ENCODE measurements at places on chromosomes 16 and 17.
A peak's percentile ranks its signal among the peaks of the same experiment; 100 is the strongest.

DNA sequence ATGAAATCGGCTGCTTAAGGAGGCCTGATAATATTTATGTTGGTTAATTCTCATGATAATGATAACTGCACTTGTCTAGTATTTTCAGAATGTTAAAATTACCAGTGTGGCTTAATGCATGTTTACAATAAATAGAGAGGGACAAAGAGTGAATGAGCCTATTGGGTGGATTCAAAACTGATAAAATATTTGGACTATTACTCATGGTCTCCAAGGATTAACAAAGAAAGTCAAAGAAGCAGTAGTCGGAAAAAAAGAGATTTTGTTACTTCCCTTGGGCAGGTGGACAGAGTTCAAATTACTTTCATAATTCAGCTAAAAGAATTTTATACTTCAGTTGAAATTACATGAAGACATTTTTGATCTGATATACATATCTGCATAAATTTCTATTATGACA, 258.2 kb upstream of the PMFBP1 start:
- peak; percentile 12 for DNase-seq

GRCh38 chr17:14323522-14323981, 22.7 kb downstream of the HS3ST3B1 start:
- no peak for DNase-seq

- no peak for DNase-seq
Observed at GRCh38 chr17:80393961-80394360, 21.0 kb upstream of the ENDOV start.

DNA sequence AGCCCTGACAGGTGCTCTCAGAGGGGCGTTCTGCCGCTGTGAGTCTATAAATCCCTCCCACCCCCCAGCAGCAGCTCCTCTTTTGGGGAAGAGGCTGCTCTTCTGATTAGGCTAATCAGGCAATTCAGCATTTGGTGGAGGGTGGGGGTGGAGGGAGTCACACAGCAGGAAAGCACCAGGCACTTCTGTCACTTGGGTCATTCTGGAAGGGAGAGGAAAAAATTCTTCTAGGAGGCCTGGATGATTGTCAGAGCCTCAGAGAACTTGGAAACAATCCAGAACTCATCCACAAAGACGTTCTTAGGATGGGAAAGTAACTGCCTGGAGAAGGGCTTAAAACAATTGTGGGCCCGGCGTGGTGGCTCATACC, 7.3 kb upstream of the SSTR2 start:
- no peak for DNase-seq

GRCh38 chr17:76635659-76636360, 7.7 kb downstream of the ST6GALNAC1 start:
- no peak for DNase-seq

- no peak for DNase-seq
Observed at GRCh38 chr17:47427985-47428384, 102.9 kb upstream of the NPEPPS start.

GRCh38 chr16:25158401-25158800, 46.9 kb downstream of the LCMT1 start:
- DNase-seq, result no peak

DNA sequence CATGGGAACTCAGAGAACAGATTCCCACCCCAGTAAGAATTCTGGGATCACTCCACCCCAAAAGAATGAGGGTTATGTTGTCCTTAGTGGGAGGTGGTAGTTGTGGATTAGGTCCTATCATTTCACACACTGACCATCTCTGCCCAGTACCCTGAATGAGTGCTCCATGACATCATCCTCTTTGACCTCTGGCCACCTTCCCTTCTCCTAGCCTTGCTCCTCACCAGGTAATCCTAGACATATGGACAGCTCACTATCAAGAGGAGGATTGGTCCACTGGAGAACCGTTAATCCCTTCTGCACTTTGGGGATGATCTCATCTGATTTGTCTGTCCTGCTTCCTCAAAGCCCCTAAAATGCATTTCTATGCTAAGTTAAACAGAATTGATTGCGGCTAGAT, 538.2 kb upstream of the HSBP1 start:
- DNase-seq, result no peak

- DNase-seq, result no peak
Observed at GRCh38 chr16:13935408-13935807, 15.5 kb downstream of the ERCC4 start.

GRCh38 chr17:10713318-10713717, 15.9 kb downstream of the ADPRM start:
- no peak for DNase-seq

DNA sequence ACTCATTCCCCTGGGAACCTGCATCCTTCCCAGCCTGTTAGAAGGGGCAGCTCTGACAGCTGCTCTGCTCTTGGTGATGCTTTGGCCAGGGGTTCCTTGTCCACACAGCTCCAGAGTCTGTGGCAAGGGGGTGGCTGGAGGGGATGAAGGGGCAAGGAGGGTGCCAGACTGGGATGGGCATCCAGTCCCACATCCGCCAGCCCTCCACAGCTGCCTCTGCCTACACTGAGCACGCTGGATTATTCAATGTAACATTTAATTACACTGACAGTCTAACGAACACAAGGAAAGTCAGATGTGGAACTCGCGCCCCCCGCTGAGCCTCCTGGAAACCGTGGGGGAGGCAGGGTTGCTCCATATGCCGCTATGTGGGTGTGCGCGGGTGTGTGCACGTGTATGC, 101.1 kb downstream of the C16orf78 start:
- DNase-seq, result no peak

DNA sequence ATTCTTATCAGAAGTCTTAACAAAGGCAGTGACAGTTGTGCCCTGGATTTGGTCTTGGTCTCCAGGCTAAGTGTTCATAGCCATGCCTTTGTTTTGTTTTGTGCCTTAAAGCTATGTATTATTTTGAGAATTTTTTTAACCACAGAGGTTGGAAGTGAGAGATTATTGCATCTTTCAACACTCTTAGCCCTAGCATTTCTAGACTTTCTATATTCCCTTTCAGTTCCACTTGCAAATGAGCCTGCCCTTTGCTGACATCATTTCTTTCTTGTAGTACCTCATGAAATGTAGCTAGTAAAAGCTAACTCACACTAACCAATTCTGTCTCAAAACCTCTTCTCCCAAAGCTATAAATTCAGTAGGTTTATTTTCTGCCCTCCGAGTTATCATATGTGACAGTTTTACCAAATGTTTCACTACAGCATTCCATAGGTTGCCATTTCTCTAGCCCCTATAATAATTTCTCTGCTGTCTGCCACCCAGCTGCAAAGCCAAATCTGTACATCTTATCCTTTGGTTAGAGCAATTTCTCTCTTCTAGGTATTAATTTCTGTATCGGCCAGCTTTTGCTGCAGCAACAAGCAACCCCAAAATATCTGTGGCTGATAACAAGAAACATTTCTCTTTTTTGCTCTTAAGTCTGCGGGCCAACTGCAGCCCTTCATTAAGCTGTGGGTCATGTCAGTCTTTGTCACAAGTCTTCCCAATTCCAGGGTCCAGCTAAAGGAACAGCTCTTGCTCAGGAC, 14.2 kb upstream of the CCL1 start:
- DNase-seq, result no peak

GRCh38 chr16:77221482-77221881, 22.3 kb downstream of the SYCE1L start:
- DNase-seq, result no peak

GRCh38 chr17:527247-527646, 174.6 kb upstream of the RPH3AL start:
- DNase-seq, result no peak

DNA sequence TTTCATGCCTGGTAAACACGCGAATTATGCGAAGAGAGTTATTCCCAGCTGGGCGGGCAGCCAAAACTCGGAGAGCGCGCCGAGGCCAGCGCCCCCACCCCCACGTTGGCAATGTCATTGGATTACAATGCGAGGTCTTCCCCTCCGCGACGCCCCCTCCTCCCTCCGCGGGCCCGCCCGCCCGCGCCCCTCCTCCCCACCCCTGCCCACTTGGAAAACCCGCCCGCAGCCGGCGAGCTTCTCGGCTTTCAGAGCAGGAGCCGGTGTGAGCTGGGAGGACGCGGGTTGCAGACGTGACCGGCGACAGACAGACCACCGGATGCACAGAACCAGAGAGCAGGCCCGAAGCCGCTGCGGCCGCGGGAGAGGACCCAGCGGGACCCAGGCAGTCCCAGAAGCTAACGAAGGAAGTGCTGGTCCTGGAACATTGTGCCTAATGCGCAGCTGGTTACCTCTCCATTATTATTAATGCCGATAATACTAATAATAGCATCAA, 4.0 kb downstream of the NOG start:
- peak; percentile 24 for DNase-seq

DNA sequence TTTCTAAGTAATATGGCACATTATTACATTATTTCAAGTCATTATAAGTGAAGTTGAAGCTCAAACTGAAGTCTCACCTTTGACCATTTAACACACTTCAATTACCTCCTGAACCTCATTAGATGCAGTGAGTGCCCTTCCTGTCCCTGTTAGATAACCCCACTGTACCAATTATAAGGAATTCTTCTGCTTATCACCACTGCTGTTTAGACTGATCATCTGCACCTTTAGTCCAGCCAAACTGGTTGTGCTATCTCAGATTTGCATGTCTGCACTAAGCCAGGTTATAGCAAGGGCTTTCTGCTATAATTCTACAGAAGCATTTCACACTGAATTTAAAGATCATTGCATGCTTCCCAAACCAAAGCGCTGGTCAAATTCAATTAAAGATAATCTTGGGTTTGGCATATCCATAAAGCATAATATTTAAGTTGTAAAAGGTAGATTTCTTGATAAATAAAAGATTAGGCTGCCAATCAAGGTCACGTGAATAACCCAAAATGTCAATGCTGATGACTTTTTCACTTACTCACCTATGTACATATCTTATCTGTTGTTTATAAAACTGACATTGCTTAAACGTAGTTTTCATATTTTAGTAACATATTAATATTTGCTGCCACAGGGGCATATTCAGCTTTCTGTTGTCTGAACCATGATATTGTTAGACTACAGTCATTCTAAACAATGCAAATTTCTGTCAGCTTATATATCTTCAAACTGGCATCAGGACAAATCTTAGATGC, 11.9 kb downstream of the ITFG1 start:
- no peak for DNase-seq

GRCh38 chr17:74921769-74922168, 1.3 kb downstream of the USH1G start:
- DNase-seq, result no peak

GRCh38 chr16:87964049-87964659, 12.9 kb downstream of the BANP start:
- DNase-seq, result no peak

GRCh38 chr16:3650631-3651265, 3.7 kb upstream of the DNASE1 start:
- no peak for DNase-seq

DNA sequence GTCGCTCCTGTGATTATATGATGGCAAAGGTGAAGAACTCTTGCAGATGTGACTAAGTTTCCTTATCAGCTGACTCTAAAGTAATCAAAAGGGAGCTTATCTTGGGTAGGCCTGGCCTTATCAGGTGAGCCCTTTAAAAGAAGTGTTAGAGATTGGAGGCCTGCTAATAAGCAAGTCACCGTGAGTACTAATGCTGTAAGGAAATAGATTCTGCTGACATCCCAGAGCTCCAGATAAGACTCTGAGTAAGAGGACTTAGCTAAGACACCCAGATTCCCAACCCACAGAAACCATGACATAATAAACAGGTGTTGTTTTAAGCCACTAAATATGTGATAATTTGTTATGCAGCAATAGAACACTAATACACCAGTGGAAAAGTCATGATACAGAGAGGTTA, 99.9 kb upstream of the FAM20A start:
- no peak for DNase-seq

- no peak for DNase-seq
Observed at GRCh38 chr16:85663891-85664321, 24.8 kb downstream of the GINS2 start.

DNA sequence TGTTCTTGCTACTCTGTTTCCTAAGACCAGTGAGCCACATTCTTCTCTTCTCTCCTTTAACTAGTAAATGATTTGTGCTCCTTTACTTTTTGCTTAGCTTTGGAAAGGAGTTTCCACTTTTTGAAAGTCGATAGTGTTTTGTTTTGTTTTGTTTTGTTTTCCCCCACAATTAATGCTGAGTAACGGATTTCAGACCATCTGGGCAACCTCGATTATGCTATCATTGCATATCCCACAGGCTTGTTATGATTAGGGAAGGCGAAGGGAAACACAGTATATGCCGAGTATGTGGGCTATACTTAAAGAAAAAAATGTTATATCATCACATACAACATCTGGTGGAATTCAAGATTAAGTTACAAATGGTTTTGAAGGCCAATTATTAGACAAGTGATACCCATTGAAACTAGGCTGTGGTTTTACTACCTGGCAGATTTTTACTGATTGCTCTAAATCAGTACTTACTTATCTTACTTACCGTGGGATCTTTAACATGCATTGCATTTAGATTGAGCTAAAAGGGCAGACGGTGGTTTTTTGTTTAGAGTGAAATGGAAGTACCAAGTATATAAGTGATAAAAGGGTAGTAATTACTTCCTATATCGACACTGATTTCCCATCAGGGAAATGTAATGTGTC, 361.3 kb upstream of the SOX9 start:
- DNase-seq, result no peak

DNA sequence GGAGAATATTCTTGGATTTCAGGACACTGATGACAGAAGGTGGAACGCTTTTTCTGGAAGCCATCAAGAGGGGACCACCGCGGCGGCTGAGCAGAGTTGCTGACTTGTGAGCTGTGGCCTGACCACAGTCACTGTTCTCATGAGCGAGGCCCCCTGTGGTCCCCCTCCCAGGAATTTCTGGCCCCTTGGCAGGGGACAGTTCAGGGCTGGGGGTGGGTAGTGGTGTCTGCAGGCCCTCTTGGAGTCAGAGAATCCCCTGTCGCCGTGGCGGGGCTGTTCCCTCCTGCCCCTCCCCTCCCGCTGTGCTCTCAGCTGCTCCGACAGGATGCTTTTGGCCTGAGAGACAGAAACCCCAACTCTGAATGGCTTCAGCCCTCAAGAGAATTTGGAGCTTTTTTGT, 292.0 kb downstream of the SEC14L1 start:
- no peak for DNase-seq

DNA sequence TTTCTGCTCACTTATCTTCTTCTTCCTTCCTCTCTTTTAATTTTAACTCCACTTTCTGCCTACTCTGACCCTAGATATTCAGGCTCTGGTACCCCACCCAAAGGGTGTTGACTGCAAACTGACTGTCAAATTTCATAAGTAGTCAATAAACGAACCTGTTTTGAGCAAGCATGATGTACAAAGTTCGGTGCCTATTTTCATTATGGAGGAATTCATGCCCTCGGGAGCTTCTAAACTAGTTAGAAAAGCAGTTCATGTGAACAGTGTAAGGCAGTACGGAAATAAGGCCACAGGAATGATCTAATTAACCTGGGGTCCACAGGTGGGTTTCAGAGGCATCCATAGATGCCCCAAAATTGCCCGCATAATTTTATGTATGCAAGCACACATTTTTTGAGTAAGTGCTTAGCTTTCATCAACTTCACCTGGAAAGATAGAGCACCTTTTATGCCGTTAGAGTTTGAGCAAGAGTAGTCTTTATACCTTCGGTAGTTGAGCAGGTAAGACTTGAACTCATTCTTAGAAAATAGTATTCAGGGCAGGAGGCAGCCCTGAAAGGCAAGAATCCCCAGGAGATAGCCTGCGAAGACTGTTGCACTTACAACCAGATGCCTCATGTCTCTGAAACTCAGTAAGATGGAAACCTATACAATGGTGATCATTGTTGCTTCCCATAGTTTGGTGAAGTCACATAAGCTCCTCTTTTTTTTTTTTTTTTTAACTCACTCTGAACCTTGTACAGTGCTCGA, 36.6 kb upstream of the TBX2 start:
- no peak for DNase-seq

GRCh38 chr17:68057531-68057952, 22.0 kb downstream of the KPNA2 start:
- DNase-seq, result peak; percentile 25
